ENCODE measurements at places on chromosomes 3 and 15.

GRCh38 chr3:72655723-72656122 lies 192.5 kb downstream of the SHQ1 start:
- DNase-seq, result no peak

DNA sequence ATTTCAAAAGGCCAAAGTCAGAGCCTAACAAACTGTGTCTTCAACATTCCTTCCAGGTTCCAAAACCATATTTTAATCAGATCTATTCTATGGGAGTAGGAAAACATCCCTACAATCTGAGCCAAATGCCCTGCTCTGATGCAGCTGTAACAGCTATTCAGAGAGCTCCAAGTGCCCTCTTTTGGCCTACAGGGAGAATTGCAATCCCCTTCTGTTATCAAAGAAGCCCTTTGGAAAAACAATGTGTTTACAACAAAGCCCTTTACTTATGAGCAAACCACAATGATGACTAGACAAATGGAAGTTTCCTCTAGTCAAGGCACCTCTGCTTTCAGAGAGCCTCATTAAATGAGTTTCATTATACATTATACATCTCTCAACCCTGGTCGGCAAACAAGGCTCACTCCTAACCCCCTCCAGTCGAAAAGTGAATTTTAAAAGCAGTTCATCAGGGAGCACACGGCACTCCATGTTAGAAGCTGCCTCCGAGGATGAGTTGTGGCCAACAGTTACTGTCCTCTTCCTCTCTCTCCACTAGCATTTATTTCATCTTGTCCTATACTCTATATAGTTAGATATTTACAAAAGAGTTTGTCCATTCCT lies 42.6 kb upstream of the TMCO5A start:
- DNase-seq, result no peak

GRCh38 chr15:43872416-43873020 lies 45.7 kb downstream of the WDR76 start:
- no peak for DNase-seq

DNA sequence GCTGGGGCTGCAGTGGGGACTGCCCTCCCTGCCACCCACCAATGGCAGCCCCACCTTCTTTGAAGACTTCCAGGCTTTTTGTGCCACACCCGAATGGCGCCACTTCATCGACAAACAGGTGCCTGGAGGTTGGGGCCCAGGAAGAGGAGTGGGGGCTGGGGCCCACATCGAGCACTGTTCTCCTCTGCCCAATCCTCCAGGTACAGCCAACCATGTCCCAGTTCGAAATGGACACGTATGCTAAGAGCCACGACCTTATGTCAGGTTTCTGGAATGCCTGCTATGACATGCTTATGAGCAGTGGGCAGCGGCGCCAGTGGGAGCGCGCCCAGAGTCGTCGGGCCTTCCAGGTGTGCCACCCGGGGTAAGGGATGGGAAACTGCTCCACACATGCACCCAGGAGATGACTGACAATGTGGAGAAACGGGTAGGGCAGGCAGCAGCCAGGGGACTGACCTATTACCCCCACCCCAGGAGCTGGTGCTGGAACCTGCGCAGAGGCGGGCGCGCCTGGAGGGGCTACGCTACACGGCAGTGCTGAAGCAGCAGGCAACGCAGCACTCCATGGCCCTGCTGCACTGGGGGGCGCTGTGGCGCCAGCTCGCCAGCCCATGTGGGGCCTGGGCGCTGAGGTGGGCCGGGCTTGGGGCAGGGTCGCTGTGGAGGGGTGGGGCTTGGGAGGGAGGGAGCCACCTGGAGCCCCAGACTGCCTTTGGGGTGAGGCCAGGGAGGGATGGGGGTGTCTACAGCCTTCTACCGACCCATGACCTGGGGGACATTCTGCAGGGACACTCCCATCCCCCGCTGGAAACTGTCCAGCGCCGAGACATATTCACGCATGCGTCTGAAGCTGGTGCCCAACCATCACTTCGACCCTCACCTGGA lies 22.9 kb downstream of the NBEAL2 start:
- DNase-seq, result no peak

GRCh38 chr3:115666920-115667737 lies 43.8 kb downstream of the GAP43 start:
- DNase-seq, result no peak

Measured in activated gamma-delta T cell treated with anti-CD3 and anti-CD28 coated beads, Interleukin-2, amount 50 U/mL, for 16 hours (primary cell).